Large intestine (tissue), 12 donors: ENCODE measurements at places on chromosomes 11 and 22. TPM values are rescaled to one million over a fixed set of nuclear protein-coding genes. Genes with fewer than 3 reads are reported as not detected.

- no peak for DNase-seq
Measured at GRCh38 chr11:20037396-20038153, 122.7 kb downstream of the DBX1 start.

DNA sequence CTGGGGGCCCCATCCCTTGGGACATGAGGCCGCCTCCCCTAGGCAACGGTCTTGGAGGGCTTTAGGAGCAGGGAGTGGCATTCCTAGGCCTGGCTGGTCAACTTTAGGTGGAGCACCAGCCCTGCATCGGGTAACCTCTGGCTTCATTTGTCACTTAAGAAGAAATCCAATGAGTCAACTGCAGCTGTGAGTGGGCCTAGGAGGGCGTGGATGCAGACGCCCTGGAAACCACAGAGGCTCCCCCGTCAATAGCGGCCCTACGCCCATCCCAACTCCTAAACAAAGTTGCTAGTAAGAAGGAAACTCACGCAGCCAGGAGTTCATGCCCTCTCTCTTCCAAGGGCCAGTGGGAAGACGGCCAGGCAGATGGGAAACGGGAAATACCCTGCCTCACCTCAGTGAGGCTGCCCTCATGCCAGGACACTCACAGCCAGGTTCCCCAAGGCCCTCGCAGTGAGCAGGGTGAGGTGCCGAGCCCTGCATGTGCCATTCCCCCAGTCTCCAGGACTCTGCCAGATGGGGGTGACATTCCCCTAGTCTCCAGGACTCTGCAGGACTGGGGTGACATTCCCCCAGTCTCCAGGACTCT, 20.8 kb downstream of the BID start:
- no peak for DNase-seq

INPP5J gene
- polyA plus RNA-seq: 15.1 TPM

MDK gene
- 232 TPM for polyA plus RNA-seq

CTSC gene
- polyA plus RNA-seq: 126 TPM

GRCh38 chr11:69460540-69461257, 20.8 kb upstream of the LINC01488 start:
- no peak for DNase-seq

DNA sequence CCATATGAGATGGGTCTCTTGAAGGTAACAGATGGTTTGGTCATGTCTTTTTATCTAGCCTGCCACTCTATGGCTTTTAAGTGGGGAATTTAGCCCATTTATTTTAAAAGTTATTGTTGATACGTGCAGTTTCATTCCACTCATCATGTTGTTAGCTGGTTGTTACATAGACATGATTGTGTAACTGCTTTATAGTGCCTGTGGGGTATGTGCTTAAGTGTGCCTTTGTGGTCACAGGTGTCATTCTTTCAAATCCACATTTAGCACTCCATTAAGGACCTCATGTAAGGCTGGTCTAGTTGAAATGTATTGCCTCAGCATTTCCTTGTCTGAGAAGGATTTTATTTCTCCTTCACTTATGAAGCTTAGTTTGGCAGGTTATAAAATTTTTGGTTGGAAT, 263.8 kb upstream of the LUZP2 start:
- DNase-seq: no peak

DNA sequence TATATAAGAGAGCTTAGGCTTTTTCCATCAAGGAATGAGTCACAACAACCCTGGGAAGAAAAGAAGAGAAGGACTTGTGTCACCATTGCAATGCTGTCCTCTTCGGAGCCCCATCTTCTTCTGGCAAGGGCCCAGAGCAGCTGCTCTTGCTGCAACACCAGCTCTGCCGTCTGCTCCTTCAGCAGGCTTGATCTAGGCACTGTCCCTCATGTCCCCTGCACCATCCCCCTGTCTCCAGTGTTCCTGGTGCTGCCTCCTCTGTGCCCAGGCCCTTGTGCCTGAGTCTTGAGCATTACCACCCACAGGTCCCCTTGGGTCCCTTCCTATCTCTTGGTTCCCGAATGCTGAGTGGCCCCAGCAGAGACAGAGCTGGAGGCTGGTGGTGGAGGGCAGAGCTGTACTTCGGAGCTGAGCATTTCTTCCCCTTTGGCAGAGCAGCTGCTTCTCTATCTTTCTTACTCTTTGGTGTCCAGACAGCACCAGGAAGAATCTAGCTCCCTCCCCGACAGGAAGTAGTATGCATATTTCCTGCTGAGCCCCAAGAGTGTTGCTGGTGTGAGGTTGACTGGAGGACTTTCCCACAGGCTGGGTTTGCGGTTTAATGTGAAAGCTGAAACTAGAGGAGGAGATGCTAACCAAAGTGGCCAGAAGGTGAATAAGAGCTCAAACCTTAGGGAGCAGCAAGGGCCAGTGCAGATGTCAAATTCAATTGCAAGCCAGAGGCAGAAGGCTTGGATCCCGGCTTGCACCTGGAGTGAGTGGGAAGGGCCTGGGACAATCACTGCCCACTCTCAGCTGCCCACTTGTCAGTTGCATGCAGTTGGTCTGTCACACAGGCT, 27.8 kb downstream of the WEE1 start:
- no peak for DNase-seq

TRIM64 gene
- polyA plus RNA-seq: not detected

GRCh38 chr11:79006854-79007253, 432.2 kb upstream of the NARS2 start:
- no peak for DNase-seq

PATZ1 gene
- 38.0 TPM for polyA plus RNA-seq

DNA sequence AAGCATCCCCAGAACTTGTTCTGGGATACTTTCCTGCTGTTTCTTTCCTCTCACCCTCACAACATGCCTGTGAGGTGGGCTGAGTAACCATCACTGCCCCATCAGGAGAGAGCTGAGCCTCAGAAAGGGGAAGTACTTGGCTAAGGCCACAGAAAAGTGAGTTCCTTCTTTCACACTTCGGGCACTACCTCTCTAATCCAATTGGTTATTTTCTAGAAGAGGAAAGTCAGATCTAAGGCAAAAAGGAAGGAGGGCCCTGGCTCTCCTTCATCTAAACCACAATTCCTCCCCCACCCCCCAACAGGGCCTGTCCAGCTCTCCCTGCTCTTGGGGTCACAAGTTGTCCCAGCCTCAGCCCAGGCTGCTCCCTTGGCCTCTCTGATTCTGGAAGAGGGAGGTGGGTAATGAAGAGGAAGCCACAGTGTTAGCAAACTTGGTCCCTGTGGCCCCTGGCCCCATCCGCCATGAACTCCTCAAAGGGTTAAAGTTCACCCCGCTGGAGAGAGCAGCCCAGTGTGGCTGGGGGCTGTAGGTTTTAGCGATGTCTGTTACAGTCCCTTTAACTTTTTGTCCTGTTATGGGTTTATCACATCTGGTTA, 34.0 kb downstream of the SLC22A12 start:
- DNase-seq: no peak
